NCI-H1048 (cell line): ENCODE measurements at places on chromosomes 12 and 14.
A peak's percentile ranks its signal among the peaks of the same experiment; 100 is the strongest.

DNA sequence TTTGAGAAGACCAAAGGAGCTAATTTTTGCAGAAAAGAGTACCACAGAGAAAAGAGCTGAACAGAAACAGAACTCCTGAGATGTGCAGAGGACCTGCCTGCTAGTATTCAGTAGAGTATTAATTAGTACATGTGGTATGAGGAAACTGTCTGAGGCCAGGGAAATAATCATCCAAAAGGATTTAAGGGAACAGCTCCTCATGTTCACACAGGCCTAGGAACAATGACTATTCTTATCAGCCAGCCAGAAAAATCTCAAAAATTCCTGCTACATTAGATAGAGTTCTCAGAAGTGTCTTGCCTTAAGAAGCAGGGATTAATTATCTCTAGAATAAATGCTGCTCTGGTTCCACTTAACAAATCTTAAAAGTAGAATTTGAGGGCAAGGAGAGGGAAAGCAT is 36.4 kb downstream of the PKP2 start:
- DNase-seq: no peak

DNA sequence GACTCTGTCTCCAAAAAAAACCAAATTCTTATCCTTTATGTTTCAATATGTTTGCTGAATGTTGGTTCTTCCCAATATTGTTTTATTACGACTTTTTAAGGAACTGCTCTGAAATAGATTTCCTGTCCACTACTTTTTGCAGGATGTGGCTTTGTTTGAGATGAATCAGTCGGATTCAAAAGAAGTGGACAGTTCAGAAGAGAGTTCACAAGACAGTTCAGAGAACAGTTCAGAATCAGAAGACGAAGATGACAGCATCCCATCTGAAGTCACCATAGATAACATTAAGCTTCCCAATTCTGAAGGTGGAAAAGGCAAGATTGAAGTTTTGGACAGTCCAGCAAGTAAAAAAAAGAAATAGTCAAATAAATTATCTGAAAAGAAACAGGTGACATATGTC is 8.2 kb downstream of the NOPCHAP1 start:
- no peak for DNase-seq

DNA sequence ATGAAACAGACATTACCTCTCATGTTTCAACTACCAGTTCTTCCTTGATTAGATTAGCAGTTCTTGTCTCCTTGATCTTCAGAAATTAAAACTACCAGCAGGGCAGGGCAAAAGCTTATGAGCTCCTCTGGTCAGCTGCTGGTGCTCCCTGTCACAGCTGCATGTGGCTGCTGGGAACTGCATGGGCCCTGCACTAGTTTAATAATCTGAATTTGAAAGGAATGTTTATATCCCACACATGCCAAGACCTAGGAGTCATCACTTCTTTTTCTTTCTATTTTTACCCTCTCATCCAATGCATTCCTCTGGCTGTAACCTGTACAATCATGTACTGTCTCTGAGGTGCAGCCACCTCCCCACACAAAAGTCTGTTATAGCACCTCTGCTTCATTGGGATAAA is 73.9 kb downstream of the ARMH4 start:
- no peak for DNase-seq

DNA sequence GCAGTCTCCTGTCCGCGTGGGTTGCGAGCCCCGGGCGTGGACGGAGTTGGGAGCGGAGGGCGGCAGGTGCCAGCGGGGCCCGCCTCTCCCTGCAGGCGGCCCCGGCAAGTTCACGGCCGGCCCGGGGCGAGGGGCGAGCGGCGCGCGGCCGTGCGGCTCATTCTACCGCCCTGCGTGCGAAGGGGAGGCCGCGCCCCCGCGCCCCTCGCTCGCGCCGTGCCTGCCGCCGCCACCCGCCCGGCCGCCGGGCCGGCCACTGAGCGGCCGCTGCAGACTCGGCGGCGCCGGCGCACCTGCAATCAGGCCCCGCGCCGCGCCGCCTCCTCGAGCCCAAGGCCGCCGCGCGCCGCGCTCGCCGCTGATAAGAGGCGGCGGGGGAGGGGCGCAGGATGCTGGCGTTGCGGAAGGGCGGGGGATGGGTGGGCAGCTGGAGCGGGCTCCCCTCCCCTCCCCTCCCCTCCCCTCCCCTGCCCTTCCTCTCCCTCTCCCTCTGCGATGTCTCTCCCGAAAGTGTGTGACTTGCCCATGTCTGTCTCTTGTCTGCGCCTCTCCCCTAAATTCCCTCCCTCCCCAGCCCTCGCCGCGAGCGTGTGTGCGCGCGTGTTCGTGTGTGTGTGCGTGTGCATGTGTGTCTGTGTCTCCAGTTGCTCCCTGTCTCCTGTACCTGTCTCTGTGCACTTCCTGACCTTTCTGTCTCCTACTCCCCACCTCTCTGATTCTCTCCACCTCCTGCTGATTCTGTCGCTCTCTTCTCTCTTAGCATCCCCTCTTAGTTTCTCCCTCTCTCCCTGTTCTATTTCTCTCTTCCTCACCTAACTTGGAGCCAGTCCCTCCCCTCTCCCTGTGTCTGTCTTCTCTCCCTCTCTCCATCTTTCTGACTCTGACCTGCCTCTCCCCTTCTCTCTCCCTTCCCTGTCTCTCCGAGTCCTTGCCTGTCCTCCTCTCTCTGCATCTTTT is 768.1 kb upstream of the TBX3 start:
- peak; percentile 28 for DNase-seq

DNA sequence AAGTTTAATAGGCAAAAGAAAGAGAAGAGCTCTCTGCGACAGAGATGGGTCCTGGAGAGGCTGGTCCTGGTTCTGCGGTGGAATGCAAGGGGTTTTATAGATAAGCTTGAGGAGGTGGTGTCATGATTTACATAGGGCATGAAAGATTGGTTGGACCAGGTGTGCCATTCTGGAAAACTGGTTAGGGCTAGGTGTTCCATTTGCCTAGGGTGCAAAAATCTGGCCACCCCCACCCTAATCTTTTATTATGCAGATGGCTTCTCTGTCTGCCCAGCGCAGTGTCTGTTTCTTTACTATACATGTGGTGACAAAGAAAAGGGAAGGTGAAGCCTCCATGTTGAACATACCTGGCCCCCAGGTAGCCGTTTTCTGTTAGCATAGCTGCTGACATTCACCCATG is 65.4 kb downstream of the ERC1 start:
- no peak for DNase-seq

- DNase-seq: no peak
These were observed 548.8 kb downstream of the AACS start for GRCh38 chr12:125614058-125614457.

DNA sequence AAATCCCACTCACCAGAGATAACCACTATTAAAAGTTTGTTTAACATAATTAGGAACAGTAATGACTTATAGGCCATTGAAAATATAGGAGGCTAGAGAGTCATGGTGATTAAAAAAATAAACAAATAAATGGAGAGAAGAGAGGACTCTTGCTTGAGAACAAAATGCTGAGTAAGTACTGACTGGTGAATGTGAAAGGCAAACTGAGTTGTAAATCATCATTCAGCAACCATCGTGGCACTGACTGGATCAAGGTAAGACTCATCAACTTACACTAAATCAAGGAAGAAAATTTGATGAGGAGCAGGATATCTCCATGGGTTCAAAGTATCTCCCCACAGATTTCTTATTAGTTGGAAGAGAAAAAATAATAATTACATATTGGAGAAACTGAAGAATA is 14.1 kb upstream of the YBX3 start:
- DNase-seq: no peak

GRCh38 chr12:92413286-92413685 is 267.6 kb upstream of the BTG1 start:
- no peak for DNase-seq

GRCh38 chr12:74317078-74317601 is 220.5 kb upstream of the ATXN7L3B start:
- no peak for DNase-seq

DNA sequence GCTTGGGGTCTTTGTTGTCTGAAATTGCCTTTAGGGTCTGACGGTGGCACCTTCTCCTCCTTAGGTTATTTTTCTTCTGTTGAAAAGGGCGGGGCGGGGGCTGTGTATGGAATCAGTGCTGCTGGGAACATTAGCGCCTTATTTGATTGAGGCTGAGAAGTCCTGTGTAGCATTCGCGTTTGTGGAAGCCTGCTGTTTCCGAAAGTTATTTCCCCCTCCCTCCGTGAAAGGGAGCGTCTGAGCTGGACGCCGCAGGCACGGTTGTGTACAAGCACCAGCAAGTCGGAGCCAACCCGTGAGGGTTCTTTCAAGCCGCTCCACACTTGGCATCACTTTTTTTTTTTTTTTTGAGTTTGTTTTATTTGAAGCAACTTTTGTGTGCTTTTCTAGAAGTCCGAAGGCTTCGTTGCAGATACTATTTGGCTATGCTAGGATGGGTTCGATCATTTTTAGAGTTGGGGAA is 1.1 kb downstream of the SYNE2 start:
- peak; percentile 14 for DNase-seq

DNA sequence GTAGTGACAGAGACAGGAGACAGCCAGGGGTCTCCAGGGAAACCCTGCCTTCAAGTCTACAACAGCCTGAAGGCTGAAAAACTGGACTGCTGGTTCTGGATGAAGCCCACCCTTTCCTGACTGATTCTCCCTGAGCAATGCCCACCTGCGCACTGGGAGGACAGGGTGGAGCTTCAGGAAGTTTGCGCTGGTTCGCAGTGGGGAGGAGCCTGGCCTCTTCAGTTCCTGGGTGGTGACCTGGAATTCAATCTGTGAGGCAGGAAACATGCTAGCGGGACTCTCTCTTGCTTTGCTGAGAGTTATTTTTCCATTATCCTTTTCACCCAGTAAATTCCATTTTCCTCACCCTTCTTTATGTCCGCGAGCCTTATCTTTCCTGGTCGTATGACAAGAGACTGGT is 600.8 kb downstream of the TRHDE start:
- no peak for DNase-seq

GRCh38 chr12:3493043-3493858 is 2.2 kb downstream of the PRMT8 start:
- no peak for DNase-seq

- no peak for DNase-seq
These were observed 117.2 kb downstream of the PLXNC1 start for GRCh38 chr12:94265539-94265938.

GRCh38 chr12:554001-554285 is 94.2 kb downstream of the B4GALNT3 start:
- DNase-seq: no peak

DNA sequence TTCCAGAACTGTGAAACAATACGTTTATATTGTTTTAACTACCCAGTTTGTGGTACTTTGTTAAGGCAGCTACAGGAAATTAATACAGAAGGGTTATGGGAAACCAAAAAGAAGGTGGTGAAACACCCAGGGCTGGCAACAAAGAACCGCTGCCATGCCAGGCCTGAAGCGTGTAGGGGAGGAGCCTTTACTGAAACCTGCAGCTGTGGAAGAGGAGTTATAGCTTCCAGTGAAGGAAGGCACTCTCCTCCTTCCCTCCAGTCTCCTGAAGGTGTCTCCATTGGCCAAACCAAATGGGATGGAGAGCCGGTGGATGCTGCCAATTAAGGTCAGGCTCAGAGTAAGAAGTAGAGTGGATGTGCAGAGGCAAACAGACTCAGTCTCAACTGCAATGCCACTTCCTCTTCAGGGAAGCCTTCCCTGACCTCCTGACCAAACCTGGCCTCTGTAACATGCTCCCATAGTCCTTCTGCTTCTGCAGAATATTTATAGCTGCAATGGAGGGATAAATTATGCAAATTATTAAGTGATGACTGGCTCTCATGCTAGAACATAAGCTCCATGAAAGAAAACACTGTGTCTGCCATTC is 168.3 kb downstream of the DAD1 start:
- DNase-seq: no peak

- no peak for DNase-seq
These were observed 27.2 kb upstream of the ALG10B start for GRCh38 chr12:38289396-38289795.

- DNase-seq: no peak
These were observed 168.3 kb downstream of the PAWR start for GRCh38 chr12:79522257-79522988.

- DNase-seq: peak; percentile 52
These were observed 44.8 kb downstream of the FOXN4 start for GRCh38 chr12:109264095-109264942.

DNA sequence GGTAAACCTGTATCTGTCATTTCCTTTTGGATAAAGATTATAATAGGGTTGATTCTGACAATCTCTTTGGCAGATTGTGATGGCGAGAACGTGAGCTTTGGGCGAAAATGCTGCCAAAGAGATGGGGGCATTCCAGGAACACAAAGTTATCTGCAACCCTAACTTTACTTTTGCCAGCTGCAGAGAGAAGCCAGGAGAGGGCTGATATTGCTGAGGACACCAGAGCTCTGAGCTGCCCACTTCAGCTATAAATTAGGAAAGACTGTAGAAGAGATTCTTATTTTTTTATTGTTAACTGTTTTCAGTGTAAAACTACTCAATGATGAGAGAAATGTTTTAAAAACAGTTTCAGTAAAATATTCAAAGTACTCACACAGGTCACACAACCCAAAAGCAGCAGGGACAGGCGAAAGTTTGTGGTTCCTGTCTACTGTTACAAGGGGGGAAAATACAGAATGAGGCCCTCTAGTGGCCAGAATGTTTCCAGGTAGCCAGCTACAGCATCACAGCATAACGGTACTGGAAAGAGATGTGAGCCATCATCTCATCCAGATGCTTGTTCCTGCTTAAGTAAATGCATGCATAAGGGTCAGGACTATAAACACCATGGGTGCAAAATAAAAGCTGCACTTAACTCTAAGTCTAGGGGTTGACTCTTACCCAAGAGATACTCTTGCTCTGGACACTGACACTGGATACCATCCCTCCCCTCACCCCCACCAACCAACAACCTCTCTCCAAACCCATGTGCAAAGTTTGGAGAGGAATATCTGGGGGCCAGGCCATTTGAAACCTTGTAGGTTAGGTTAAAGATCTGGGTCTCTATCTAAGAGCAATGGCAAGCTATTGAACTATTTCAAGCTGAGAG is 498.4 kb downstream of the RMST start:
- no peak for DNase-seq

- no peak for DNase-seq
These were observed 8.5 kb upstream of the LTBP2 start for GRCh38 chr14:74620497-74620921.
